ENCODE measurements at places on chromosomes 13 and 19.
A peak's percentile ranks its signal among the peaks of the same experiment; 100 is the strongest.

GRCh38 chr13:50843257-50844083 lies at the start of gene DLEU7:
Gene DLEU7 (minus strand): TSS chr13:50843692. CDS start chr13:50843646, 46 bp downstream.
- DNase-seq: no peak

DNA sequence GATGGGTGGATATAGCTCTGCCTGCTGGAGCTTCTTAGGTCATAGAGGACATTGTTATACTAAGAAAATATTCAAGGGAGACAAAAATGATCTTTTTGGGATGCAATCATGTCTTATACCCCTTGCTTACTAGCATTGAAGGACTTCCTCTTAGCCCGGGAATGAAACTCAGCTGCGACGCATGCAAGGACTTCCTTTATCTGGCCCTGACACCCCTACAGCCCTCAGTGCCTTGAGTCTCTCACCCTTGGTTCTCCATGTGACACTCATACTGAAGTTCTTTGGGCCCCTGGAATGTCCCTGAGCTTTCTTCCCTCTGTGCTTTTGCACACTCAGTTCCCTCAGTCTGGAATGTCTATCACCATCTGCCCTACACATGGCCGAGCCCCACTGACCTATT lies 72.5 kb upstream of the MTIF3 start:
- DNase-seq: no peak

- no peak for DNase-seq
Measured at GRCh38 chr13:71306821-71307220, 560.2 kb downstream of the DACH1 start.

DNA sequence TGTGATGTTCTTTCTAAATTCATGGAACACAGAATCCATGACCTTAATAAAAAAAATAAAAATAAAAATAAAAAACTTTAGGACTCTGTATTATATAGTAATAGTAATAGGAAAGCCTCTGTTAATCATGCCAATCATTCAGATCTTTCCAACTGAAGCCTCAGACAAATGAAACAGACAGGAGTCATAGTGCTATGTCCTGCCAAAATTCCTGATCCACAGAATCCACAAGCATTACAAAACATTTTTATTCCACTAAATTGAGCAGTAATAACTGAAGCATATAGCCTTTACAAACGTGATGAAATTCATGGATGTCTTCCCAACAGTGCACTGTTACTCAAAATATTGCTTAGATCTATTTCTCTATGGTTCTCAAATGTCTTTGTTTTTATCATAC lies 820.6 kb upstream of the PCDH9 start:
- no peak for DNase-seq

DNA sequence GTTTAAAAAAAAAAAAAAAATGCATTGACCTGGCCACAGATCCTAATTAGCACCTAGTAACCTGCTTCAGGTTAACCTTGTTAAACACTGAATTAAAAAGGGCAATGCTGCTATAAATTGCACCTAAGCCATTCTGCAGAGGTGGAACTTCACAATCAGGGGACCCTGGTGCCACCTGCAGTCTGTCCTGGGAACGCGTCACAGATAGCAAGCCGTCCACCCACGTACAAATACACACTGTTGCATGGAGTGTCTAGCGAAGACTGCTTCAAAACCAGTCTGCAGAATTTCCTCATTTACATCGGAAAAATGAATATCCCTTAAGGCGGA lies 169.3 kb downstream of the COL4A1 start:
- no peak for DNase-seq

DNA sequence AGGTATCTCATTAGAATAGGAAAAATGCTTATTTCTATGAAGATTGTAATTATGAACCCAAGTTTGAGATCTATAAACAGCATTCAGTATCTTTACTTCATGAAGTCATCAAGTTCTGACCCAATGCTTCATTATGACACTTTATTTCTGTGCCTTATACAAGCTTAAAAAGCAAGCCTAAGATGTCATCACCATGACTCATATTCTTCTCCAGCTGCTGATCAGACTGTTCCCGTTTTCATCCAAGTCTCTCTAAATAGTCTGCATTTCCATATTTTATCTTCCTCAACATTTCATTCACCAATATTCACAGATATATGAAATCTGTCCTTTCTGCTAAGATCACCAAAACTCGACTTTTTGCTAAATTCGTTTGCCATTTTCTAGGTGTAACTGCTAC lies 1247.2 kb upstream of the PRR20A start:
- DNase-seq: no peak

GRCh38 chr13:112990783-112991182 lies 21.8 kb downstream of the MCF2L start:
- no peak for DNase-seq

- DNase-seq: no peak
Measured at GRCh38 chr19:1523412-1524286, at the start of gene PLK5. Gene PLK5 (plus strand): TSS chr19:1524077. CDS start chr19:1526997, 2,920 bp downstream.

DNA sequence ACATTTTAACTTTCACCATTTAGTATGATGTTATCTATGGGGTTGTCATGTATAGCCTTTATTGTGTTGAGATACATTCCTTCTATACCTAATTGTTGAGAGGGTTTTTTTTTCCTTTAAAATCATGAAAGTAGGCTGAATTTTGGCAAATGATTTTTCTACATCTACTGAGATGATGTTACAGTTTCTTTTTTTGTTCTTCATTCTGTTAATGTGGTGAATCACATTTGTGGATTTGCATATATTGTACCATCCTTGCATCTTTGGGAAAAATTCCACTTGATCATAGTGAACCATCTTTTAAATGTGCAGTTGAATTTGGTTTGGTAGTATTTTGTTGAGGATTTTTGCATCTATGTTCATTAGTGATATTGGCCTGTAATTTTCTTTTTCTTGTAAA lies 29.2 kb downstream of the CCNA1 start:
- no peak for DNase-seq

DNA sequence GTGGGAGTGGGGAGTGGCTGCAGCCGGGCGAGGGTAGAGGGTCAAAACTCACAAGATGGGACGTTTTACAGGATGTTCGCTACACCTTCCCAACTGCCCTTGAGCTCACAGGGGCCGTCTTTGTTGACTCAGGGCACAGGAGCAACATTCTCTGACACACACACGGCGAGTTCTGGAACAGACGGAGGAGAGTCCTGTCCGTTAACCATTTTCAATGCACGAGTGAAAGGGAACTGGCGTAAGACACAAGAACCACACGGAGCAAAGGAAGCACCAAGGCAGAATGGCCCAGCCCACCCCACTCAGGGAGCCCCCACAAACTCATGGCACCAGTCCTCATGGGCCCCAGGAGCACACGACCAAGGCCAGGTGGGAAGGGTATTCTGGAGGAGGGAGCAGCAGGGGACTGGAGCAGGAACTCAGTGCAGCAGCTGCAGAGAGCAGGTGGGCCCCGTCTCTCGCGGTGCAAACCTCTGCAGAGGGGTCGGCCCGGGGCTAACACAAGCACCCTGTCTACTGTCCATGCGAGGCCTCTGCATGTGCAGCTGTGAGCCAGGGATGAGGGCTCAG lies 37.9 kb upstream of the ISYNA1 start:
- no peak for DNase-seq

- DNase-seq: peak; percentile 59
Measured at GRCh38 chr13:94195715-94196114, 283.8 kb downstream of the DCT start.

DNA sequence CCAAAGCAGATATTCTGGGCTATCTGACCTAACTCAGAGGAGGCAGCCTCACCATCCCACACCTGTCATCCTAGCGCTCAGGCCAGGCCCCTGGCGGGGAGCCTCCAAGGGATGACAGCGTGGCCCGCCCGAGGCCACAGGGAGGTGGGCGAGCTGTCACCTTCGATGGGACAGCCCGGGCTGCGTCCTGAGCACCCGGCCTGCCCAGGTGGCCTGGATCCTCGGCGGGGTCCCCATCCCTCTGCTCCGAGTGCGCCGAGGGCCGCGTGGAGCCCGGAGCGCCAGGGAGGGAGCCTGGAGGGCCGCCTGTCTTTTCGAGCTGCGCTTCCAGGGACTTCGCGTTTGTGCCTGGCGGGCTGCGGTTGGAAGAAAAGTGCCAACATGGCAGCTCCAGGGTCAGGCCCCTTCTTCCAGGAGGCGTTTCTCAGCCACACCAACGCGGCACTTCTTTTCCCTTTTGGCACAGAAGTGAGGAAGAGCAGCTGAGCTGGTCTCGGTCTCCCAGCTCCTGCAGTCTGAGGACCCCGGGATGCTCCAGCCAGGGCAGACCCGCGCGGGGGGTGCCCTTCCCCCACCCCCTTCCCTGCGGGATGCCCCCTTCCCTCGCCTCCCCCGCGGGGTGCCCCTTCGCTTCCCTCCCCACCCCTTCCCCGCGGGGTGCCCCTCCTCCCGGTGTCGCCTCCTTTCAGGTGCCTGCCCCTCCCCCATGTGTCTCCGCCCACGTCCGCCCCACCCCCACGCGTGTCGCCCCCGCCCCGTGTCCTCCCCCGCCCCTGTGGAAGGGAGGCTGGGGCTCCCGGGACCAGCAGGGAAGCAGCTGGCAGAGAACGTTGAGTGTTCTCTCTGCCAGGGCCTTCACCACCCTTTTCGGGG lies 42.3 kb downstream of the GJA3 start:
- DNase-seq: no peak

- no peak for DNase-seq
Measured at GRCh38 chr13:84784443-84785153, 902.3 kb upstream of the SLITRK1 start.

GRCh38 chr13:45331123-45331619 lies 9.8 kb downstream of the TPT1 start:
- DNase-seq: no peak

GRCh38 chr19:19535311-19536191 lies 2.5 kb upstream of the CILP2 start:
- DNase-seq: no peak

GRCh38 chr13:73857106-73857505 lies 277.1 kb downstream of the KLF12 start:
- no peak for DNase-seq

DNA sequence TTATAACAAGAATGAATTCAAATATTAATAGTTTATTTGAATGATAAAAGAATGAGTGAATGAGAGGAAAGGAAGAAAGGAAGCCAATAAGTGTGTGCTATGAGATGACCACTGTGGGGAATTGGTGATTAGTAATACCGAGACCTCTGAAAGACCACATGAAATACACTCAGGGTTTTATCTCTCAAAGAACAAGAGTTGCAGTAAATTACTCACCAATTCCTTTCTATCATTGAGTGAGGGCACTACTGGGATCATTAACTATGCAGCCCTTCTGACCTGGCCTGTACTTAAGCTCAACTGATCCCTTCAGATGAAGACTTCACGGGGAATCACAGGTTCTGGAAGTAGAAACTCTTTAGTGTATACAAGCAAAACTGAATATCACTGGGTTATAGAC lies 1636.1 kb downstream of the SLITRK5 start:
- DNase-seq: no peak

DNA sequence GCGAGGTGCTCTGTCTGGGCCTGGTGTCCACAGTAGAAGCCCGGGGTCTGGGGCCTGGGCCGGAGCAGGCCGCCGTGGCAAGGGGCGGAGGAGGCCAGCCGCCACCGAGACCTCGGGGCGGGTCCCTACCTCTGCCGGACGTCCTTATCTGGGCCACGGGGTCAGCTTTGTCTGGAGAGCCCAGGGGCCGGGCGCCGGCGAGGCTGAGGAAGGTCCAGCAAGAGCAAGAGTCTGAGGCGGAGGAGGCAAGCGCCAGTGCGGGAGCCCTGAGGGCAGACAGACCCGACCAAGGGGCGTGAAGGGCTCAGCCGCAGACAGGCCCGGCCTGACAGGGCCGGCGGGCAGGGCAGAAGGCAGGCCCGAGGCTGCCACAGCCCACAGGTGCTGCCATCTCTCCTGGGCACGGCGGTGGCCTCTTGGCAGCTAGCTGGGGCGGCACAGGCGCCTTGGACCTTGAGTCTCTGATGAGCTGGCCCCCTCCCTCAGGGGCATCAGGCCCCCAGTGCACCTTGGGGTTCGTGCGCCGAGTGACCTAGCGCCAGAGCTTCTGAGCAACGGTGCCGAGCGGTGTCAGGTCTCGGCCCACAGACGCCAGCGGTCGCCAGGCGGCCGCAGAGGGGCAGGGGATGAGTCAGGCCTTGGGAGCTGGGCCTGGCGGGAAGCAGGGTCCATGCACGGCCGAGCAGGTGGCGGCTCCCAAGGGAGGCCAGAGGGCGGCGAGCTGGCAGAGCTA lies 19.1 kb upstream of the AKAP8 start:
- DNase-seq: no peak

DNA sequence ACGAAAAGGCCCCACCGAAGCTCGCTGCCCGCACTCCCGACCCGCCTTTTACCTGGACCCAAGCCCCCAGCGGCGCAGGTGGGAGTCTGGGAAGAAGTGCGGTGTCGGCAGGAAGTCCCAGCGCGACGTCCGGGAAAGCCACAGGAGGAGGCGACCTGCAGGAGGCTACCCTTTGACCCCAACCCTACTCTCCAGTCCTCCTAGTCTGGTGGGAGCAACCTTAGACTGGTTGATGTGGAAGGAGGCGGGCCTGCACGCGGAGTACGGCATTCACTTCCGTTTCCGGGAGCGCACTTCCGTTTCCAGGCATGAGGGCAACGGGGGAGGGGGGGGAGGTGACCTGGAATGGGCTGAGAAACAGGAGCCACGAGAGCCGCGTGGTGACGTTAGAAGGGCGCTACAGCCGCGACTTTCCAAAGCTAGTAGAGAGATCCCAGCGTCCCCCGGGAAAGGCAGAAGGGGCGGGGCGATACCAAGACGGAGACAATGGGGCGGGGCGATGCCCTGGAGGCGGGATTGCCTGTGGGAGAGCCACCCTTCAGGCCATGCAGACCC lies 28.5 kb downstream of the ZNF266 start:
- DNase-seq: peak; percentile 46

- DNase-seq: no peak
Measured at GRCh38 chr13:36862002-36862685, 43.1 kb downstream of the RFXAP start.

- DNase-seq: no peak
Measured at GRCh38 chr19:44642377-44642776, 1.3 kb upstream of the PVR start.

- DNase-seq: no peak
Measured at GRCh38 chr19:2685204-2685704, 17.2 kb downstream of the GNG7 start.

All from AG09309 (cell line).